ENCODE measurements at places on chromosomes 11 and 22. TPM values are rescaled to one million over a fixed set of nuclear protein-coding genes. Genes with fewer than 3 reads are reported as not detected.

DNA sequence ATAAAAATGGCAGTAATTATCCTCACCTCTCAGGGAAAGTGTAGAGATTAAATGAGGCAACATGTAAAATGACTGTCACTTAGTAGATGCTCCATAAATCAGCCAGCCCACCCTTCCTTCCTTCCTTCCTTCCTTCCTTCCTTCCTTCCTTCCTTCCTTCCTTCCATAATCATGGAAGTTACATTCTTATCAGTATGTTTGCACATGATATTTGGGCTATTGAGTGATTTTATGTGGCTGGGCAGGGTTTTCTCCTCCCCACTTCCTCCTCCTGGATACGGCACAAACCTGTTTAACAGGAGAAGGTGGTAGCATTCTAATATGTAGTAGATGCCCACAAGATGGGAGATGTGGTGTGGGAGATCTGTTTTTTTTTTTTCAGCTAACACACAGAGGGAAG lies 11.9 kb downstream of the LYVE1 start:
- DNase-seq = no peak

GRCh38 chr22:50563413-50564160 lies 868 bp upstream of the SYCE3 start:
- DNase-seq = no peak

- DNase-seq = no peak
Measured at GRCh38 chr11:105867742-105868141, 154.3 kb downstream of the MSANTD4 start.

GRCh38 chr11:111729071-111729830 lies 36.9 kb downstream of the PPP2R1B start:
- no peak for DNase-seq

GRCh38 chr11:82718307-82718706 lies 15.4 kb downstream of the FAM181B start:
- peak; percentile 54 for DNase-seq

DNA sequence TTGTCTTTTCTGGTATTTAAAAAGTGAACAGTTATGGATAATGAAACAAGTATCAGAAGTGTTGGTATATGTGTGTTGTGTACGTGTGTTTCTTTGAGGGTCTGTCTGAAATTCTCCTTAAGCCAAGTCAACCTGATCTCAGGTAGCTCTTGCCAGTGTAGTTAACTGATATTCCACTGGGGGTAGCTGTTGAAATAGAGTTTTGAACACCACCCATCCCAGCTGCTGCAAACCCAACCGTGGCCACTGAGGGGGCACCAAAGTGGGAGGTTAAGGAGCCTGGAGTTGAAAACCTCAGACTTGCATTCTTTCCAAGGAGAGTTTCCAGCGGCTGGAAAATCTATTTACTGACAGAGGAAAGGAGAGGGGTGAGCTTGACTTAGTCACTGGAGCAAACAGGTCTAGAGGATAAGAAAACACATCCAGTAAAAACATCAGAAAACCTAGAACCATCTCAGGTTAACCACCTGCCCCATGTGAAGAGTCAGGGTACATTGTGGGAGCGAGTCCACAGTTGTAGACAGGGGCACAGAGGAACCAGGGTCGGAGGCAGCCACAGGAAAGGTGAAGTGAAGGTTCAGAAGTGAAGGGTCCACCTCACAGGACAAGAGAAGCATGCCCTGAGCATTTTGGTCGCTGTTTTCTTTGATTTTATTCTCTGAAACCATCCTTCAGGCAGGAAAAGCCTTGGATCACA lies 8.8 kb upstream of the CUL5 start:
- peak; percentile 69 for DNase-seq

DNA sequence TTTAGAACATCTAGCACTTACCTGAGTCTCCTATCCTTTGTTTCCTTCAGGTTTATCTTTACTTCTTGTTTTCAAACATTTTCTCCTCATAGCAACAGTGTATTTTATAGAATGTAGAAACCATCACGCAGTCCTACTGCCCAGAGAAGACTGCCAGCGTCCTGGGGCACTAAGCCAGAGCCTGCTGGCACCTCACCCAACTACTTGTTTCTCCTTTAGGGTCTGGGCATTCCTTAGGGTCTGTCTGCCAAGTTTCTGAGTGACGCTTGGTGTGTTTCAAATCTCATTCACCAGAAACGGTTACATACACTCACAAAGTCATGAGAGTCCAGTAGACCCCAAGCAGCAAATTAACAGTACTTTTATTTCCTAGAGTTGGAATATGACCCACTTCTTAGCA lies 49.6 kb upstream of the SLC25A1 start:
- DNase-seq = no peak

DNA sequence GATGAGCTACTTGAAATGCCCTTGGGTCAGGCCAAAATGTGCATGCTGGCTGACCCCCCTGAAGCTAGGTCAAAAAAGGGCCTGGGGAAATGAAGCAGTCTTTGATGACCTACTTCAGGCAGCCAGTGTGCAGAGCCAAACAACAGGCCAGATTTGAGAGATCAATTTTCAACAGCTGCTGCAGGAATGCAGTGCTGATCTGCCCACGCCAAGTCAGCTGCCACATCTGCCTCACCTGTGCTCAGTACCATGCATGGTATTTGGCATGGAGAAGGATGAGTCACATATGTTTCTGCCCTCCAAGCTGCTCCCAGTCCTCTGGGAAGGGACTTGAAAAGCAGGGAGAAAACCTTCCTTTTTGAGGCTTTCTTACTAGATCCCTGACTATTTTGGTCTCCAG lies 35.8 kb downstream of the MTNR1B start:
- no peak for DNase-seq

- DNase-seq = no peak
Measured at GRCh38 chr11:120186456-120186773, 24.4 kb upstream of the OAF start.

GRCh38 chr11:78256962-78257361 lies 68.2 kb downstream of the USP35 start:
- no peak for DNase-seq

HBE1 gene
- under 0.01 TPM for total RNA-seq

GPR83 gene
- total RNA-seq = not detected
